Upper lobe of right lung (tissue), 1 donor: ENCODE measurements at places on chromosomes 1 and 21. TPM values are rescaled to one million over a fixed set of nuclear protein-coding genes. Genes with fewer than 3 reads are reported as not detected.

Gene JUN
- 112 TPM for total RNA-seq

Gene SERPINC1
- total RNA-seq: not detected

Gene C1orf141
- total RNA-seq: not detected

Gene TRIM45
- total RNA-seq: 1.7 TPM

Gene ETV3
- 39.2 TPM for total RNA-seq

Gene MCOLN2
- total RNA-seq: 10.1 TPM

DNA sequence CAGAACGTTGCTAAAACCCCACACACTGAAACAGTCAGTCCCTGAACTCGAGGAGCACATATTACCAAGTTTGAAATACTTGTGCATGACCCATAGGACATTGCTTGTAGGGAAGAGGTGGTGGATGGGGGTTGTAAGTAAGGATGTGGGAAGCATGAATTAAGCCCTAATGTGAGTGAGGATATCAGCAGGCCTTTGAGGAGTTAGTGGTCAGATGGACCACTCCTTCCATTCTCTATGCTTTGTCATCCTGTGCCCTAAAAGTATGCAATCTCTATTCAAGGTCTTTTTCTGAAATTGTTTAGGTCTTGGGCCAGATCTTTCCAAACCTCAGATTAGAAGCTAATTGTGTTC, 70.9 kb upstream of the SAMSN1 start:
- DNase-seq: no peak

GRCh38 chr1:165842671-165843129, 15.3 kb downstream of the UCK2 start:
- DNase-seq: no peak

DNA sequence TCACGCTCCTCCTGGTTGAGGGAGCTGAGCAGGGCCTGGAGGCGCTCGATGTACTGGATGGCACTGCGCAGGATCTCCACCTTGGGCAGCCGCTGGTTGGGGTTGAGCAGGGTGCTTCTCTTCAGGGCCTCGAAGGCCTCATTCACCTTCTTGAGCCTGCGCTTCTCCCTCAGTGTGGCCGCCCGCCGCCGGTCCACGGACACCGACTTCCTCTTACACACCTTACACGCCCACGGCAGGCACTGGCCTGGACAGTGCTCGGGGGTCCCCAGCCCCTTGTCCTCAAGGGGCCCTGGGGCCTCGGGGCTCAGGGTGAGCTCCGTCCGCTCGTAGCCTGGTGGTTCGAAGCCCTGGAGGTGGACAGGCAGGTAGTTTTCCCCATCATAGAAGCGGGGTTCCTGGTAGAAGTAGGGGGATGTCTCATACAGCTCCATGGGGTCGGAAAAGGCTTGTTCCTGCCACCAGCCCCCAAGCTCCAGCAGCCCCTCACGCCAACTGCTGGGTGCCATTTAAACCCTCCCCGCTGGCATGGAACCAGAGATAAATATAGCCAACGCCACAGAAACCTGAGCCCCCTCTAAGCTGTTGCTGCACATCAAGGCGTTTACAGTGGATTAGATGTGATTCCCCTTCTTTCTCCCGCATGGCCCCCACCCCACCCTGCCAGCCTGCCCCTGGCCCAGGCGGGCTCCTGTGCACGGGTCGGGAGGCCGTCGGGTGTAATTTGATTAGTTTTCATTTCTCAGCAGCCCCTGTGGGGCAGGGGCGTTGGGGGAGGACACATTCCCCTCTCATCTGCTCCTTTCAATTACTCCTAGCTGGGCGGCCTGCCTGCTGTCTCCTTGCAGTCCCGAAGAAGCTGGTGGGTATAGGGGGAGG, at the start of gene MYOG:
MYOG (minus strand) TSS at position 485 of the 879 bp plus-strand sequence; CDS start at position 434, 51 bp downstream.
- no peak for DNase-seq
